Skin of body (tissue), 3 donors: ENCODE measurements at places on chromosomes 2 and 18. TPM values are rescaled to one million over a fixed set of nuclear protein-coding genes. Genes with fewer than 3 reads are reported as not detected.

GRCh38 chr18:39435209-39435608, 1869.6 kb upstream of the CELF4 start:
- no peak for DNase-seq

DNA sequence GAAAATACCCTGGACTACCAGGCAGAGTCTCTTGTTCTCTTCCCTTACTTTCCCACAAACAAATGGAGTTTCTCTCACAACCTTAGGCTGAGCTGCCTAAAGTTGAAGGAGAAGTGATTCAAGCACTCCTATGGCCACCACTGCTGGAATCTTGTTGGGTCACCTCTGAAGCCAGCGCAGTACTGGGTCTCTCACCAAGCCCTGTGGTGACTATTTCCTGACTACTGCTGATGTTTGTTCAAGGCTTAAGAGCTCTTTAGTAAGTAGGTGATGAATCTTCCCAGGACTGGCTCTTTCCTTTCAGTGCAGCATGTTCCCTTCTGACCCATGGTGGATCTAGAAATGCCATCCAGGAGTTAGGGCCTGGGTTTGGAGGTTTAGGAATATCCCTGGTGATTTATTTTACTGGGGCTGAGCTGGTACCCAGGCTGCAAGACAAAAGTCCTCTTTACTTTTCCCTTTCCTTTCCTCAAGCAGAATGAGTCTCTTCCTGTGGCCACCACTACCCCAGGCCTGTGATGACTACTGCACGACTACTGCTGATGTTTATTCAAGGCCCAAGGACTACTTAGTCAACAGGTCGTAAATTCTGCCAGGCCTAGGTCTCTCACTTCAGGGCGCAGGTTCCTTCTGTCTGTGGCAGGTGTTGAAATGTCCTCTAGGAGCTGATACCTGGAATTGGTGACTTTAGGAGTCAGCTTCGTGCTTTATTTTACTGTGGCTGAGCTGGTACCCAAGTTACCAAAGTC, 121.8 kb downstream of the SLC4A10 start:
- no peak for DNase-seq

- DNase-seq, result no peak
These were observed 793.3 kb downstream of the PLCL1 start for GRCh38 chr2:198597648-198598047.

DNA sequence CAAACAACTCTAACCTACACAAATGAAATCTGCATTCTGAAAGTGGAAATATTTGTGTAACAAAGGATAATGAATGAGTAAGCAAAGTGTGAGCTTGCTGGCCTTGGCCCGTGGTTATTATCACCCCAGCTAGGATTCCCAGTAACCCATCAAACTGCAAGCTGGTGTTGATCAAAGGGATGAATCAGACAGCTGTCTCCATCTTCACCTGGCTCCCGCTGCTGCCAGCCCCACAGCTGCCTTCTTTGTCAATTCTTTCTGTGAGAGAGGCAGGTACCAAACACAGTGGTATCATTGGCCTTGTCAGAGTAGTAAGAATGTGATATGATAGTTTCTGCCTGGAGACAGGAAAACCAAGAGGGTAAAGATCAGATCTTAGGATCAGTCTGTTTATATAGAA, 25.2 kb upstream of the RGPD4 start:
- no peak for DNase-seq

DNA sequence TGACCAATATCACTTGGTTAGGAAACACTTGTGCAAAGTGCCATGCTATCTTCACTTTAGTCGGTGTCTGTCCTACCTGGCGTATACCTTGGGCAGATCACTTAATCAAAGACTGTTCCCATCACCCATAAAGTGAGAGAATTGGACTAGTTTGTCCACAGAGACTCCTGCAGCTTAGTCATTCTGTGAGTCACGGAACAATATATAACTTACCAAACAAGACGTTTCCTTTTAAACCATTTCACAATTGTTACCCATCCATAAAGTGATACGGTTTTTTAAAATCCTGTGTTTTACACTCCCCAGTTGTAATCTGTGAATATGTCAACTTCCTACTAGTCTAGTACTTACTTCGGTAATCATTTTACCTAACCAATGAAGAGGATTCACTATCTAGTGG, 499.3 kb upstream of the SMIM21 start:
- DNase-seq, result no peak

- DNase-seq, result no peak
These were observed 222.4 kb upstream of the APCDD1 start for GRCh38 chr18:10232062-10232461.

GRCh38 chr2:215746226-215746886, 267.0 kb downstream of the MREG start:
- DNase-seq, result no peak

DNA sequence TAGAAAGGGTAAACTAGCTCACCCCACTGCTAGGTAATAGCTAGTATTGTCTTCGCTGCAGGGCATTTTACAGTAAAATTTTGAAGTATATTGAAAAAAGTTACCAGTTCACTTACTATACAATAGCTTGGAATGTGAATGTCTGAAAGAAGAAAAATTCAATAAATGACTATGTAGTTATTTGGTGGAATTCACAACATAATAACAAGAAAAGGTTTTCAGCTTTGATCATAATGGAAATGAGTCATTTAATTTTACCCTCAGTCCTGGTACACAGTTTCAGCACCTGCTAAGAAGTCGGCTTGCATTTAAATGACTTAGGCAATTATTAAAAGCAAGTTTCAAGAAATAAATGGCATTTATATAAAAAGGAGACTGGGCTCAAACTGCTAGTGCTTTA, 90.4 kb downstream of the NUP35 start:
- no peak for DNase-seq

GRCh38 chr2:41768310-41768709, 279.5 kb upstream of the PKDCC start:
- no peak for DNase-seq

DNA sequence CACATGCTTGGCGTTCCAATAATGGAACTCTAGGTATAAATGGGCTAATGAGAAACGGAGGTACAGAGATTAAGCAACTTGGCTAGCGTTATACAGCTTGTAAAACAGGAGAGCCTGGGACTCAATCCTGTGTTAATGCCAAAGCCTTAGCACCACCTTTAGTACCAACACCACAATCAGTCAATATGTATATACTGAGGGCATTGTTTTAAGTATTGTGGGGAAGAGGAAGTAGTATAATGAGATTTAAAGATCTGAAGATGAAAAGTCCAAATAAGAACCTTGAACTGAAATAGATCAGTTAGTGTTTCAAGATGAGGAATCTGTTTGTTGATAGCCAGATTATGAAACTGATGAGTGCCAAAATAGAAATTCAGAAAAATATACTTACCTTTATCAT, 8.1 kb downstream of the MARS2 start:
- no peak for DNase-seq

DNA sequence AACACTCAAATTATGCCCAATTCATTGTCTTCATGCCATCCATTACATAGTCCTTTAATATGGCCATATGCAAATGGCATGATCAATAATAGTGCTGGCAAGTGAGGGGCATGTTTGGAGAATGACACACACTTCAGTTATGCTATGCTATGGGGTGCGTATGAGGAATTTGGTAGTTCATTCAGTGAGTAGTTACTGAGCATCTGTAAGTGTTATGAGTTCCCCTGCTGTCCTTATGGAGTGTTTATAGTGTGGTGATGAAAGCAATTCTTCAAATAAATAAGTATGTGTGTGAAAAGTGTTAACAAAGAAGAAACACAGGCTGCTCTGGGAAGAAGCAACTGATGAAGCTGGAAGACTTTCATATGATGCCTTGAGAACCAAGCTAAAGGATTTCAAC, 383.7 kb upstream of the SLC14A2 start:
- peak; percentile 66 for DNase-seq

DNA sequence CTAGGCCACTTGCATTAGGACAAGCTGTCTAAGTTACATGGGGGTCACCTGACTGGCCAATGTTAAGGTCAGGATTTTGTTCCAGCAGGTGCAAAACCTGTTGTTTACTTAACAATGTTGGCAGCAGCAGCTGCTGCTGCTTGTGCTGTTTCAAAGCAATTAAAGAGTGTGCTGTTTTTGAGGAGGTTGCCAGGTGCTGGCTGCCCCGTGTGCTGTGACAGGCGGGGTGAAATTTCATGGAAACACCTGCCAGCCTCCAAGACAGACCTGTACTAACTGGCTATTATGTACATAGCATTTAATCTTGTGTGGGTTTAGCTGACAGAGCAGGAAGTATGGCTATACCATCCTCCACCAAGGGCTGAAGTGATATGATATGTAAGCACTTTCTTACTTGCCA, 224.9 kb downstream of the ASXL3 start:
- DNase-seq, result no peak

DNA sequence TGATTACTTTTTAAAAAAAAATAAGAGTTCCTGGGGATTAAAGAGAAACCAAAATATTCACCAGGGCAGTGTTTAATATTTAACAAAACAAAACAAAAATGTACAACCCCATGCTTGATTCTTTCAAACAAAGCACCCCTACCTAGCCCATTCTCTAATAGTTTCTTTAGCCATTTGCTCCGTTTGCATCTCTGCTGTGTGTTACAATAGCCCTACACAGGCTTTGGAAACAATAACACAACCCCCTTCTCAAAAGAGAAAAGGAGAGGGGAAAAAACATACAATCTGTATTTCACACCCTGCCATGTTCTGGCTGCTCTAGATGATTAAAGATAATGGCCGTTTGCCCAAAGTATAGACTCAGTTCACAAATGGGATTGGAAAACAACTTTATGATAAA, 302.9 kb downstream of the CPS1 start:
- no peak for DNase-seq

DNA sequence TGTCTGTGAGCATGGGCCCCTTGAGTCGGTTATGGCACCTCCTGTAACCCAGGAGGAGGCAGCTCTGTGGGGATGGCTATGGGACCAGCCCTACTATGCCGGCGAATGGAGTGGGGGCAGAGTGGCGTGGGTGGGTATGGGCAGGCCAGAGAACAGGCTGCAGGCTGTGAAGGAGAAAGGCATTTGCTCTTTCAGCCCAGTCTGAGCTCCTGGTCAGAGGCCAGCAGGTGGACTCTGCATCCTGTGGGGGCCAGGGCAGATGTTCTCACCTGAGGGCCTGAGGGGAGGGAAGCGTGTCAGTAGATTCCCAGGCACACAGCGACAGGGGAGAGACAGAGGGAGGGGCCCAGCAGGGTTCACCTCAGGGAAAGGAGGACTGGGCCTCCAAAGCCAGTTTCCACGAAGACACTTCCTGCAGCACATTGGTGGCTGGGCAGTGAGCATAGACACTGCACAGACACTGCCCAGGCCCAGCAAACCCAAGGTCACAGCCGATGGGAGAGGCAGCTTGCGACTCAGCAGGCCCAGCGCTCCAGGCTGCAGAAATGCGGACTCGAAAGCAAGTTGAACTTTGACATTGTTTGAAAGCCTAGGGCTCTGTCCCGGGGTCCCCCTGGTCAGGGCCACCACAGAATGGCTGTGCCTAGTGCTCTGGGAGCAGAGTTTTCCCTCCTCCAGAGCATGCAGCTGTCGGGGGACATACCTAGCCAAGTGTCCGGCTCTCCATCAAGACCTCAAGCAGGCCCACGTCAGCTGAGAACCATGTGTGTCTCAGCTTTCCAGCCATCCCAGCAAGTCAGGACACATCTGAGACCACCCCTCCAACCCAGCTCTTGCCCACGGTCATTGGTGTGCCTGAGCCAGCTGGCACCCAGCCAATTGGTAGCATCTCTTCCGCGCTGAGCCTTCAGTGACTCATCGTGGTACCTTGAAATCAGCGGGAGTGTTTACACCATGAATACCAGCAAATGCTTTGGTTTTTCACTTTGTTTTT, 53.8 kb downstream of the TGOLN2 start:
- DNase-seq, result no peak

DNA sequence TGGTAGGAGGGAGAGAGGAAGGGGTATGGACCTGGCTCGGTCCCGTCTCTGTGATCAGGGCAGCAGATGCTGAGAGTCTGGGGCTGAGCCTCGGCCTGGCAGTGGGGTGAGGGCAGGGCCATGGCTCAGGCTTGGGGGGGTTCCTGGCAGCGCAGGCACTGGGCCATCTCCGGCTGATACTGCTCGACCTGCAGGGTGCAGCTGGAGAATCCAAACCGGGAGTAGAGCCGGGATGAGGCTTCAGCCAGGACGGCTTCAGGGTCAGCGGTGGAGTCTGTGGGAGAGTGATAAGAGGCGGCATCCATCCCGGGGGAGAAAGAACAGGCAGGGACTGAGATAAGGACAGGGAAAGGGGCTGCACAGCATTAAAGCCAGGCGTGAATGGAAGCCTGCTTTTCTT, 7.7 kb downstream of the SLC30A3 start:
- DNase-seq, result no peak

- no peak for DNase-seq
These were observed 35.0 kb downstream of the NDC80 start for GRCh38 chr18:2606335-2606734.

GRCh38 chr2:31475692-31476091, 61.1 kb upstream of the XDH start:
- DNase-seq, result no peak

RETREG2 gene
- total RNA-seq, result 31.2 TPM

ATP6V1B1 gene
- 2.3 TPM for total RNA-seq

CDK15 gene
- total RNA-seq, result 1.6 TPM

SNX17 gene
- total RNA-seq, result 53.7 TPM

HOXD13 gene
- not detected for total RNA-seq

RBKS gene
- 1.2 TPM for total RNA-seq

SNED1 gene
- total RNA-seq, result 9.7 TPM

BMP10 gene
- total RNA-seq, result not detected
